Central memory CD8-positive, alpha-beta T cell (primary cell): ENCODE measurements at places on chromosomes 2 and 18.
A peak's percentile ranks its signal among the peaks of the same experiment; 100 is the strongest.

GRCh38 chr2:174342686-174343342 lies 8.1 kb downstream of the SP9 start:
- H3K27me3 ChIP-seq = peaks cover 70% of the 10 kb centered on the region
- H3K27ac ChIP-seq = peak overlapping the region; percentile 44
- peak overlapping the region; percentile 51 for H3K4me3 ChIP-seq
- H3K4me1 ChIP-seq = peaks cover 29% of the 10 kb centered on the region

DNA sequence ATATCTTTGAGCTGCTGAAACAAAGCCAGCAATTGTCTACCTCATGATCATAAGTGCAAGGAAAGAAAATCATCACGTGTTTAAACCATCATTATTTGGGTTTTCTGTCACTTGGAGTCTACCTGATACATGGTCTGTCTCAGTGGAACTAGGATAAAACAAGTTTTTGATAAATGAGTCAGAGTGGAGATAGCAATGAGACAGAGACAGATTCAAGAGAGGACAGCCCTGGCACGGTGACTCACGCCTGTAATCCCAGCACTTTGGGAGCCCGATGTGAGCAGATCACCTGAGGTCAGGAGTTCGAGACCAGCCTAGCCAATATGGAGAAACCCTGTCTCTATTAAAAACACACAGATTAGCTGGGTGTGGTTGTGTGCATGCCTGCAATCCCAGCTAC lies 93.8 kb downstream of the PMAIP1 start:
- no peak overlapping the region for H3K27ac ChIP-seq
- peaks cover 54% of the 10 kb centered on the region for H3K27me3 ChIP-seq
- H3K36me3 ChIP-seq = peaks cover 3% of the 10 kb centered on the region
- no peak overlapping the region for H3K4me3 ChIP-seq
- DNase-seq = no peak
- no peaks in the 10 kb centered on the region for H3K4me1 ChIP-seq

DNA sequence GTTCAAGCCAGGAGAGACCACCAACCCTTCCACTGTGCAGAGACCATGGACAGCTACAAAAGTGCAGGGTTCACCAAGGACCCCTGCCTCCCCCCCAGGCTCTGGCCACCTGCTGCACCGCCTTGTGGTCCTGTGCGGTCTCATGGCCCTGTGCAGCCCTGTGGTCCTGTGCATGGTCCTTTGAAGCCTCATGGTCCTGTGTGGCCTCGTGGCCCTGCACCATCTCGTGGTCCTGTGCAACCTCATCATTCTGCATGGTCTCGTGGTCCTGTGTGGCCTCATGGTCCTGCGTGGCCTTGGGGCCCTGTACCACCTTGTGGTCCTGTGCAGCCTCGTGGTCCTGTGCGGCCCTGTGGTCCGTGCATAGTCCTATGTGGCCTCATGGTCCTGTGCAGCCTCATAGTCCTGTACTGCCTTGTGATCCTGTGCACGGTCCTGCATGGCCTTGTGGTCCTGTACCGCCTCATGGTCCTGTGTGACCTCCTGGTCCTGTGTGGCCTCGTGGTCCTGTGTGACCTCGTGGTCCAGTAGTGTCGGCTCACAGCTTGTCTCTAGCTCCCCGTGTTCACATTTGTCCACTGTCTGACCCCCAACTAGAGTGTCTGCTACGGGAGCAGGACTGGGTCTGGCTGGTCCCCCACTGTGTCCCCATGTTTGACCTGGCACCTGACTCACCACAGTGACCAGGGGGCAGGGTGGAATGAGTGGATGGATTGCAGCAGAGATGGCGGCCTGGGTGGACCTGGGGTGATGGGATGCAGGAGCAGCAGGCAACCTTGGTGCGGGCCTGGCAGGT lies 20.0 kb upstream of the OTOS start:
- H3K27me3 ChIP-seq = peaks cover 16% of the 10 kb centered on the region
- peaks cover 4% of the 10 kb centered on the region for H3K36me3 ChIP-seq
- no peaks in the 10 kb centered on the region for H3K4me1 ChIP-seq
- no peak overlapping the region for H3K27ac ChIP-seq
- no peak for DNase-seq
- H3K4me3 ChIP-seq = no peak overlapping the region

- no peak for DNase-seq
- H3K27ac ChIP-seq = no peak overlapping the region
- no peak overlapping the region for H3K4me3 ChIP-seq
- no peaks in the 10 kb centered on the region for H3K27me3 ChIP-seq
- H3K4me1 ChIP-seq = no peaks in the 10 kb centered on the region
- no peaks in the 10 kb centered on the region for H3K36me3 ChIP-seq
Measured at GRCh38 chr2:22981785-22982184, 403.2 kb upstream of the KLHL29 start.

DNA sequence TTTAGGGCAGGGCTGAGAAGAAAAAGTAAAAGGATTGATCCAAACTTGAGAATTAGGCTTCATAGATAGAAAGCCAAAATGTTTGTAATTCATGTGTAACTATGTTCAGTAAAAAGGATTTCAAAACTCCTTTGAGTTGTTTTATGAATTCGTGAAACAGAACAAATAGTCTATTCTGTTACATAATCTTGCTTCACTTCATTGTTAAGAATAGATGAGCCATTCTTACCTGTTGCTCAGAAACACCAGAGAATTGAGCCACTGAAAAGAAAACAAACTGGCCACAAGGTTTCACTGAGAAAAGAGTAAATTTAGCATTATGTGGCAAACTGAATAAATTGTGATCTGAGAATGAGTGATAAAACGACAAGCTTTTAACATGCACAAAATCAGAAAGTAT lies 4.5 kb upstream of the ITPRID2 start:
- no peak overlapping the region for H3K4me3 ChIP-seq
- H3K27me3 ChIP-seq = peaks cover 67% of the 10 kb centered on the region
- H3K4me1 ChIP-seq = peaks cover 7% of the 10 kb centered on the region
- peaks cover 3% of the 10 kb centered on the region for H3K36me3 ChIP-seq
